ENCODE measurements at places on chromosomes 2 and 18. TPM values are rescaled to one million over a fixed set of nuclear protein-coding genes. Genes with fewer than 3 reads are reported as not detected.

DNA sequence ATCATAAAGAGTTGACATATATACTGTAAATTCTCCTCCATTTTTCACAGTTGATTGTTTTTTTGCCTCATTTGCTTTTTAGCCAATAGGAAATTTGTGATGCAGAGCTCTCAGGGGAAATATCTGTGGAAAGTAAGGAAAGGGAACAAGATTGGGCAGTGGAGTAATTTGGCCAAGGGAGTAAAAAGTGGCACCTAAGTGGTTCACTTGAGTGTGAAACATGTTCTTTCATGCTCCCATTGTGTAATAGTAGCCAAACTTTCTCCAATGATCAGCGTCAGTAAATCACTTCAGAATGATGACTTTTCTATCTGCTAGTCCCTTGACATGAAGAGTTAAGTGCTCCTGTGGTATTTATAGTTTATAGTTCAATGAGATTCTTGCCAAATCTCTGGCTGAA, 141.9 kb upstream of the KCNJ3 start:
- DNase-seq = no peak

GRCh38 chr2:191875859-191876258, 29.0 kb upstream of the CAVIN2 start:
- DNase-seq = no peak

DNA sequence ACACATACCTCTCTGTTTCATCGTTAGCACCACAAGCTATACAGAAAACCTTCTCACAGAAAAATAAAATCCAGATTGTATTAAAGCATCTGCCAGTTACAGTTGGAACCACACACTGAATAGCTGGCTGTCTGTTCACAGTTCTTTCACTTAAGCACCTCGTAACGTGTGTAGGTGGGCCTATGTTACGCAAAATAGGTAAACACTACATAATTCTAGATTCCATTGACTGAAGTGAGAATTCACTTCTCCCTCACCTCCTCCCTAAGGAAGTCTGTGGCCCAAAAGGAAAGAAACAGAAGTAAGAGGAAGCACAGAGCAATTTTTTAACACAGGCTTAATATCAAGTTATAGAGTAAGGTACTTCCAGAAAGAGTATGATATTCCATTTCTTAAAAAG, 24.9 kb downstream of the PELI1 start:
- no peak for DNase-seq

- no peak for DNase-seq
These were observed 665 bp downstream of the MCM6 start for GRCh38 chr2:135875491-135876065.

FBXO41 gene
- 6.5 TPM for total RNA-seq

VPS4B gene
- total RNA-seq = 44.5 TPM

ANKRD30B gene
- total RNA-seq = not detected
